ENCODE measurements at places on chromosomes 12 and 14.

DNA sequence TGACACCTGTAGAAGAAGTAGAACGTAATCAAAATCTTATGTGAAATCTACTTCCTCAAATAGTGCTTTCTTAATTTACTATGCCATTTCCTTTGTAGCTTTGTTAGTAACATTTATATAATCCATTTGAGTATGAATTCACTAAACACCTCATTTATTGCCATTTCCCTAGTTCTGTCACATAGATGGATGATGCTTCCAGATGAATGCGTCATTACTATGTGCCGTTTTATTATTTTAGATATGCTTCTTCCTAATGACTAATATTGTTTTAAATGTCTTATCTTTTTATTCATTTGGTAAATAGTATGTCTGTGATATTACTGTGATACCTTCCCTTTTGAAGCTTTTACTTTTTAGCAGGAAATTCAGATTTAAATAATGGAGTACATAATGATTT, 14.4 kb downstream of the FRMD6 start:
- no peak for DNase-seq

DNA sequence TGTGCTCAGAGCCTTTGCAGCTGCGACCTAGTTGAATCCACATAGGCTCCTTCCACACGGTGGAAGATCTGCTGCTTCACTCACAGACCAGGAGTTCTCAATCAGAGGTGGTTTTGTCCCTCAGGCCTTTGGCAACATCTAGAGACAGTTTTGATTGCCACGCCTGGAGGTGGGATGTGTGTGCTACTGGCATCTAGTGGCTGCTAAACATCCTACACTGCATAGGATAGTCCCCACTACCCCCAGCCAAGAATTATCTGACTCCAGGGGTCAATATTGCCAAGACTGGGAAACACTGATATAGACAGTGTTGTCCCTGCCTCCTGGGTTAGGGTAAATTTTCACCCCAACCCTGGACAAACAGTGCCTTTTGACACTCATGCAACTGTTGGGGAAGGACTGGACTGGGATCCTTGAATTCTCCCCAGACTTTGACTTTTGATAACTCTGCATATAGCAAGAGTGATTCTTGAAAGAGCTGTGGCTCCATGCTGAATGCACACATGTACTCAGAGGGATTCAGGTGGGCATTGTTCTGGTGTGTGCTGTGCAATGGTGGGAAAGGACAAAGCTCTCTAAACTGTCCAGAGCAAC, 39.8 kb downstream of the BAZ2A start:
- no peak for DNase-seq

GRCh38 chr14:50978888-50979287, 34.6 kb upstream of the PYGL start:
- DNase-seq: no peak

- no peak for DNase-seq
Observed at GRCh38 chr12:59357811-59358210, 238.0 kb upstream of the SLC16A7 start.

DNA sequence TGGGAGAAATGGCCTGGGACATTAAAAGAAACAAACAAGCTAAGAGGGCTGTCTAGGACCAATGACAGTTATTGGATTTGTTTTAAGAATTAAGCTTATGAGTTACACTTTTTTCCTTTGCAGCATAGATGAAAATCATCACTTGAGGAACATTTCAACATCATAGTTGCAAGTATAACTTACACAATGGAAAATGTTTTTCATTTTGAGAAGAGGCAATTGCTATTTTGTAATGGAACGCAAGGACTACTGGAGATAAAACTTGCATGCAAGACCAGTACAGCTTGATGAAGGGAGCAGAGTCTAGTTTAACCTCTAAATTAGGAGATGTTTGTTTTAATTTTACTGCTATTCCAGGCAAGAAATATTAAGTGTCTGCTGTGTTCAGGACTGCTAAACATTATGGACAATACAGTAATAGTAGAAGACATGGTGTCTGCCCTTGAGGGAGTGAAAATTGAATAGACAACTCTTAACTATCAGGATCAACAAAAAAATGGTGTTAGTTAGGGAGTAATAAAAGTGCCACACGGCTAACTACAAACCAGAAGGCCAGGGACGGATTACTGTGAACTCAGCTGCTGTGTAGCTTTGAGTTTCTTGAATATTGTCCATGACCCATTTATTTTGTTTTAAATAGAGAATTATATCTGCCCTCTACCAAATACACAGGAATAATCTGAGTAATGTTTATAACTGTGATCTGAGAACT, 374.5 kb downstream of the RAD51B start:
- DNase-seq: no peak

DNA sequence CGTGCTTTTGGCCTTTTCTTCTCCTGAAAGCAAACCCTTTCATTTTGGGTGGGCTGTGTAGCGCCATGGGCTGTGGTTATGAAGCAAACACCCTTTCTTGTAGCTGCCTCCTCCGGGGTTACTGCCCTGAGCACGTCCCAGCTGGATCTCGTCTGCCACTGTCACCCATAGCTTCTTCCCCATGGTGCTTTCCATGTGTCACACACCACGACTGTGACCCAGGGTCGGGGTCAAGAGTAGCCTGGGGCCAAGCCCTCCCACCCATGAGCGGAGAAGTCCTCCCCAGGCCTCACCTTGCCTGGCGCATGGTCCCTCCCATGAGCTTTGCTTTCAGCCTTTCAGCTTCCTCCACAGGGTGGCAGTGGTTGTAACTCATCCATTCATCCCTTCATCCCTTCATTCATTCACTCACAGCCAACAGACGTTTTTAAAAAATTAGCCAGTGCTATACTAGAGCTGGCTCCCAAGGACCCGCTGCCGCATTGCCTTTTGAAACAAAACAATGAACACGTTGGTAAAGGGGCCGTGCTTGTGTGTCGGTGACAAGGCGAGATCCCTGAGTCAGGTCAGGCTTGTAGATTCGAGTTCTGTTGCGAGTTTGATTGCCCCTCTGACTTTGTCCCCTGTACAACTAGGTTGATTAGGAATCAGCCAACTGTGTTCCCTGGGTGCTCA, 29.5 kb downstream of the MEG3 start:
- DNase-seq: no peak

GRCh38 chr14:54211551-54212308, 185.1 kb upstream of the CDKN3 start:
- DNase-seq: no peak

- DNase-seq: no peak
Observed at GRCh38 chr12:96874211-96874610, 32.8 kb upstream of the NEDD1 start.

- DNase-seq: no peak
Observed at GRCh38 chr14:52299692-52300278, 14.3 kb upstream of the PTGER2 start.

GRCh38 chr14:22887990-22888378, 5.0 kb downstream of the REM2 start:
- peak; percentile 66 for DNase-seq

DNA sequence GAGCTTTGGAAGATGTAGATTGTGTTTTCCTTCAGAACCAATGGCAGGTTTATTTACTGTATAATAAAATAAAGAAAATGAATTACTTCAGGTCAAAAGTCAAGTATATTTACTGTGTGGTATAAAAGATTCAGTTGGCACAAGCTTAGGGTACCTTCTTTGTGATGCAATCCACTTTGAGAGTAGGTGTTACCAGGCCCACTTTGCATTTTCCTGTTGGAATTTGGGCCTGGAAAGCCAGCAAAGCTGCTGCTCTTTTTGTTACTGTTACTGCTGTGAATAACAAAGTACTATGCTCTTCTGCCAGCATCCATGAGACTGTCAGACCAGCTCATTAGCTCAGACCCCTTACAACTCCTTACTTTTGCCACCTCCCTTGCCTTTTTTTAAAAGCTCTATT, 649.0 kb upstream of the SEL1L start:
- no peak for DNase-seq

DNA sequence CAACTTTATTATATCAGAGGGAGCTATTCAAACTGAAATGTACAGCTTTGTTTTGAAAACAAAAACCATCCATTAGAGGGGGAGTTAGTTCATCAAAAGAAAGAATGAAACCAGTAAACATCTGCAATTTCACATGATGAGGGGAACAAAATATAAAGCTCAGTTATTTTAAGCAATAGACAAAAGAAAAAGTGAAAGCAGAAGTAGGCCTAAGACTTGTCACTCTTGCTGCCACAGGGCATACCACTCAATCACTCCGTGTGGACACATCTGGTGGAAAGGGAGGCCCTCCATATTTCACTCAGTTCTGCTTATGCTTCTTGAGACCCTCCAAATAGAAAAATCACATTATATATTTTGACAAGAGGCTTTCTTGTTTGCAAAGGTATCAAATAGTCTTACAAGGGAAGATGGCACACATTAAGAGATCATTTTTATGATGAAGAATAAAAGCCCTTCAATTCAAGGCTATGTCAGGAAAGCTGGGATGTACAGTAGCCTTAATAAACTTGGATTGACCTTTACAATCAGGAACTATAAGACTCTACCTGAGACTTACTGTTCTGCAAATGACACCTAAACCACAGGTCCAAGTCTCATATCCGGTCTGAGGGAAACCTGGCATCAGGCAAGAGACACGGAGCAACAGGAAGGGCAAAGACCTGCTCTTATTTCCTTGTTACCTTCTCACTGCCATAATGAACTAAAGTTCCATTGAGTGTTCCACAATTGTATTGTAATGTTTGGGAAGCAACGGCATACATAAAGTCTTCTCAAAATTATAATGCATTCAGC, 222.5 kb upstream of the GRIP1 start:
- DNase-seq: no peak

DNA sequence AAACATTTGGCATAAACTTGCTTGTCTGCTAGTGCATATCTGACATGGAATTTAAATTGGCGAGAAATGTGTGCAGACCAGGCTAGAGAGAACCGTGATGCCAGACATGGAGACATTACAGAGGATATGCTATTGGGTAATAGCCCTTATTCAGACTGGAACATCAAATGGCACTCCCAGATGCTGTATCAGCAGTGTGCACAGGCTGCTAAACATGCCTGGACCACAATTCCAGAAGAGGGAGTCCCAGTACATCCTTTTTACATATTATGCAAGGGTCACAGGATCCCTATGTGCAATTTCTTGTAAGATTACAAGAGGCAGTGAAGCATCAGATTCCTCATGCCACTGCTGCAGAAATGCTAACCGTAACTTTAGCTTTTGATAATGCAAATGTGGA, 354.5 kb upstream of the FOXG1 start:
- no peak for DNase-seq

DNA sequence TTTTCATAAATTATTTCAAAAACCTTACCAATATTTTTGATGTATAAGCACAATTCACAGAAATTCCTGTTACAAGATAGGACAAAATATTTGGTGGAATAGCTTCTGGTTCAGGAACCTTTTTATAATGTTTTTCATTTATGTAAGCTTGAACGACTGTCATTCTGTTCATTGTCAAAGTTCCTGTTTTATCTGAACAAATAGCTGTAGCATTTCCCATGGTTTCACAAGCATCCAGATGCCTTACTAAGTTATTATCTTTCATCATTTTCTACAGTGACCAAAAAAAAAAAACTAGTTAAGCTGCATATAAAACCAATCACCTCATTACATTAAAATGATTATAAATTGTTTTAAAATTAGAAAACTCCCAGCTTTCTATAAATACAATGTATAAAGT, 87.1 kb downstream of the ATP2B1 start:
- DNase-seq: no peak

GRCh38 chr14:50285861-50286260, 26.2 kb downstream of the L2HGDH start:
- DNase-seq: no peak

GRCh38 chr12:32063796-32064195, 42.9 kb upstream of the BICD1 start:
- no peak for DNase-seq

DNA sequence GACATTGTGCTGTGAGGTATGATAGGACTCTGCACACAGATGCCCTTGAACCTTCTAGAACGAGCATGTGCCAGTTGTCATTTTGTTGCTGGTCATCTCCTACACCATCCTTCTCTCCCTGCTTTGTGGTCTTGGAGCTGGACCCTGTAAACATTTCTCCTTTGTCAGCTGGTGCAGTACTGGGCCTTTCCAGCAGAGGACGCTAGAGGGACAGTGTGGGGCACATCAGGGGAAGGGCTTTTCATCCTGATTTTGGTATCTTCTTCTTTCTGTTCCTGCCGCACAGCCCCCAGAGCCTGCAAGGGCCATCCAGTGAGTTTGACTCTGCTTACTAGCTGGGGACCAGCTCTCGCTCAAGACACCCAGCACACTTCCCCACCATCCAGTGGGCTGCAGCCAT, 484.6 kb downstream of the AACS start:
- DNase-seq: no peak

DNA sequence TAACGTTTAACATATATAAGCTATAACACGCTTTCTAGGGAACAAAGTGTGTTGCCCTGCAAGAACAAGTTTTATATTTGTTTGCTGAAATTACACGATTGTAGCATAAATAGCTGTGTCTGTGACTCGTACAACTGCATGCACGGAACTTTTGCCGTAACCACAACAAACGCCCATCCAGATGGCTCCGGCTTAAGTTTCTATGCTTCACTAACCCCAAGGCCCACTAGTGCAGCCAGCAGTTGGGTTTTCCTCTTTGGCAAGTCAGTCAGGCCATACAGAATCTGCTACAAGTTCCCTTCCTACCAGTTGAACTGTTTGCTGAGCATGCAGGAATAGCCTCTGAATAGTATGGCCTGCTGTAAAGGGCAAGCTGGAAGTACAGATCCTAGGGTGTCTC, 12.1 kb downstream of the CSRP2 start:
- no peak for DNase-seq

DNA sequence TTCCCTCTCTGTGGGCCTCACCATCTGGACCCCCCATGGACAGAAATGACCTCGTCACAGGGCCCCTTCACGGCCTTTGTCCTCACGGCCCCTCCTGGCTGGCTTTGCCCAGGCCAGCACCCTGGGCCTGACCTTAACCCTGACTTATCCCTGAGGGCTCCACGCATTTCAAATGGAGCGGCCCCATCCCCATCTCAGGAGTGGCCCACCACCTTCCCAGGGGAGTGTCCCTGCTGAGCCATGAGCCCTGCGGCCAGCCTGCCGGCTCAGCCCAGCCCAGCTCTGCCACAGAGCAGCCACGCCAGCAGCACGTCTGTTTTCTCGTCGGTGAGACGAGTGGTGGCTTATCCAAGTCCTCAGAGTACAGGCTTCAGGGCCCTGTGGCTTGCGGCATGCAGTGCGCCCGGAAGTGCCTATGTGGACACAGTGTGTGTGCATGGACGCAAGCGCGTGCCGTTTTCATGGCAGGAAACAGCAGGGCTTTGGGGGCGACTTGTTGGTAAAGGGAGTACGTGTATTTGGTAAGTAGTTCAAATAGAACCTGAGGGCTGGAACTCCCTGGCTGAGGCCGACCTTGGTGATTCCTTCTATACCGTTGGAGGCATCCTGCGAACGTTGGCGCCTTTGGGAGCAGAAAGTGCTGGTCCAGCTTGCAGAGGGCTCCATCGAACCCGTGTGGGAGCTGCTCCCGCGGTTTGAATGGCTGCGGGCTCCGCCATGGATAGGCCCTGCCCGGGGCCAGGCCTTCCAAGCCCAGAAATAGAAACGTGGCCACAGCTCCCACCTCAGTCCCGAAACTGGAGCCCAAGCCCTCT, 52.1 kb downstream of the LRCOL1 start:
- DNase-seq: no peak

GRCh38 chr14:91305650-91306431, 61.3 kb upstream of the GPR68 start:
- no peak for DNase-seq

Measured in stimulated activated CD4-positive, alpha-beta T cell treated with anti-CD3 and anti-CD28 coated beads, Interleukin-2, amount 100 ng/mL, for 24 hours (primary cell).